ENCODE measurements at places on chromosomes 2 and 18. TPM values are rescaled to one million over a fixed set of nuclear protein-coding genes. Genes with fewer than 3 reads are reported as not detected.

The LRRC30 gene
- not detected for total RNA-seq

The GCG gene
- not detected for total RNA-seq

DNA sequence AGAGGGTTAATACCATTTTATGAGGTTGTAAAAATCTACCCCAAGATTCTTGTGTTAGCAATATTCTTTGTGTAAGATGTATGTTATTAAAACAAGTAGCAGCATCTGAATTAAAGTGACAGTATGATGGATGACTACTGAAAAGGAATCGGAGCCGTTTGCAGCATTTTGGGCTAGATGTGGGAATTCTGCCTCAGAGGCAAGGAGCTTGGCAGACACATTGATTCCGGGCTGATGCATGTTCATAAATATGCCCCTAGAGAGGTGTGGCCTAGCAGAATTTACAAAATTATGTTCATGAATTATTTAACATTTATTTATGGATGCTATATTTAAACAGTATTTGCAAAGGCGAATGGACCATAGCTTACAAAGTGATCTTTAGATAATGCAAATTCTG, 389.0 kb upstream of the ETAA1 start:
- no peaks in the 10 kb centered on the region for H3K36me3 ChIP-seq
- DNase-seq: no peak
- no peak overlapping the region for H3K4me3 ChIP-seq
- no peak overlapping the region for H3K27ac ChIP-seq
- H3K4me1 ChIP-seq: no peaks in the 10 kb centered on the region
- H3K27me3 ChIP-seq: no peaks in the 10 kb centered on the region

- no peak overlapping the region for H3K27ac ChIP-seq
- no peaks in the 10 kb centered on the region for H3K27me3 ChIP-seq
- no peak for DNase-seq
- no peaks in the 10 kb centered on the region for H3K36me3 ChIP-seq
- no peak overlapping the region for H3K4me3 ChIP-seq
Observed at GRCh38 chr2:188785490-188785889, 188.7 kb upstream of the COL3A1 start.

DNA sequence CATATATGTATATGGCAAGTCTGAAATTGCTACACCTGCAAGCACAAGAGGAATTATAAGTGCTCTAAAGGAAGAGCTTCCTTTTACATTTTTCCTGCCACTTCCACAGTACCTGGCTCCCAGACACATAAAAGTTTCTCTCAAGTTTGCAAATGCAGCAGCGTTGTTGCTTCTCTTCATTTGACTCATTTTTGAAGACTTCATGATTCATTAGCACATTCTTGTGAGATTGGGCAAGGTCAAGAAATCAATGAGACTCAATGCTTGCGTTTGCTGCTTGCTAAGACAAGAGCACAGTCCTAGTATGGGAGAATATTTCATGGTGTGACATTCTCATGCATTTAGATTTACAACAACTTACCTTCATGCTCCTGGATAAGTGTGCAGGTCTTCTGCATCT, 42.6 kb upstream of the PDCL3 start:
- DNase-seq: no peak
- no peaks in the 10 kb centered on the region for H3K4me1 ChIP-seq
- no peaks in the 10 kb centered on the region for H3K36me3 ChIP-seq
- no peaks in the 10 kb centered on the region for H3K27me3 ChIP-seq
- H3K4me3 ChIP-seq: no peak overlapping the region
- H3K27ac ChIP-seq: no peak overlapping the region

DNA sequence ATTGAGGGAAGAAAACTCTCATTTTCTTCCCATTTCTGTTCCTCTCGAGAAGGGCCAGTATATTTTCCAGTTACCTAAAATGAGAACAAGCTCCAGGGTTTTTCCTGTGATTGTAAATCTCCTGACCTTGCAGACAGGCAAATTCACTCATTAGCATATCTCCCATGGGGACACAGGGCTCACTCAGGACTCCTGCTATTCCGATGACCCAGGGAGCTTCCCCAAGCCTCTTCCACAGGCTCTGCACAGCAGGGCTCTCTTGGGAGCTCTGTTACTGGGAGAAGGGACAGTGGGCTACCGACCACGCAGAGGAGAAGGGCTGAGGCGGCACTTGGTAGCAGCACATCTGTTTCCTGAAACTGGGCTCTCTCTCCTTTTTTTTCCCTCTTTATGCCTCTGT, 135.2 kb upstream of the CAPN13 start:
- DNase-seq: no peak
- no peaks in the 10 kb centered on the region for H3K4me1 ChIP-seq
- H3K27ac ChIP-seq: no peak overlapping the region
- H3K27me3 ChIP-seq: no peaks in the 10 kb centered on the region
- H3K4me3 ChIP-seq: no peak overlapping the region

DNA sequence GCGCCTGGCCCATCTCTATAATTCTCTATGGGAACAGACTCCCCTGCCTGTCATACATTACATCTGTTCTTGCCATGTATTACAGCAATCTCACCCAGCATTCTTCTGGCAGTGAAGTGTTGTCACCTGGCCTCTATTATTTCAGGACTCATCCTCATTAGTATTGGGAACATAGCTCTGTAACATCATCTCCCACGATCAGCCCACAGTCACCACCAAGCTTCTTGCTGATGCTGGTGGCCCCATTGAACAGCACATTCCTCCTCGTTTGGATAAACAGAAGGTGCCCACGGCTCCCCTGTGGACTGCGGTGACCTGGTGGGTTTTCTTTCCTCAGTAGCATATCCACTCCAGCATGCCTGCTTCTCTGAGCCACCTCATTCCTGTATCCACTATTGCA, 21.5 kb downstream of the CHCHD5 start:
- no peaks in the 10 kb centered on the region for H3K4me1 ChIP-seq
- no peak overlapping the region for H3K4me3 ChIP-seq
- no peaks in the 10 kb centered on the region for H3K36me3 ChIP-seq
- no peak for DNase-seq

The ANKRD53 gene
- 0.35 TPM for total RNA-seq

The LAMA1 gene
- not detected for total RNA-seq
